ENCODE measurements at places on chromosomes 7 and 10. TPM values are rescaled to one million over a fixed set of nuclear protein-coding genes. Genes with fewer than 3 reads are reported as not detected.

DNA sequence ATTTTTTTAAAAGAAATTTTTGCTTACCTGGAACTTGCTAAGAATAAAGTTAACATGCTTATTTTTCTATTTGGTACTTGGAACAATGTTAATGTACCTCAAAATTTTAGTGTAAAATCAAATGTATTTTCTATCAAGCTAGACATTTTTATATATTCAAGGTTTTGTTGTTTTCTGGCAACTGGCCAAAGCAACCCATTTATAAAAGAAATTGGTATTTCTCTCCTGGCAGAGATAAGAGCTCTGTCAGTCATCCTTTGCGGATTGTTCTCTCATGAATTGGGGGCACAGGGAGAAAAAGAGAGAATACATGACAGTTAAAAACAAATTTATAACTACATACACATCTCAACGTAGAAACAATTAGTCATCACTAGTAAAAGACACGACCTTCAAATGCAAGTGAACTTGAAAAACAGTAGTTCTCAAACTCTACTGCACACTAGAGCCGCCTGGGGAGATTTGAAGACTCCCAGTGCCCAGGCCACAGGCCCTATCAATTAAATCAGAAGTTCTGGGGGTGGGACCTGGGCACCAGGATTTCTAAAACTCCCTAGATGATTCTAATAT is 152.4 kb upstream of the LAMB4 start:
- DNase-seq, result no peak

- no peak for DNase-seq
Measured at GRCh38 chr7:36204929-36205635, 52.0 kb downstream of the EEPD1 start.

DNA sequence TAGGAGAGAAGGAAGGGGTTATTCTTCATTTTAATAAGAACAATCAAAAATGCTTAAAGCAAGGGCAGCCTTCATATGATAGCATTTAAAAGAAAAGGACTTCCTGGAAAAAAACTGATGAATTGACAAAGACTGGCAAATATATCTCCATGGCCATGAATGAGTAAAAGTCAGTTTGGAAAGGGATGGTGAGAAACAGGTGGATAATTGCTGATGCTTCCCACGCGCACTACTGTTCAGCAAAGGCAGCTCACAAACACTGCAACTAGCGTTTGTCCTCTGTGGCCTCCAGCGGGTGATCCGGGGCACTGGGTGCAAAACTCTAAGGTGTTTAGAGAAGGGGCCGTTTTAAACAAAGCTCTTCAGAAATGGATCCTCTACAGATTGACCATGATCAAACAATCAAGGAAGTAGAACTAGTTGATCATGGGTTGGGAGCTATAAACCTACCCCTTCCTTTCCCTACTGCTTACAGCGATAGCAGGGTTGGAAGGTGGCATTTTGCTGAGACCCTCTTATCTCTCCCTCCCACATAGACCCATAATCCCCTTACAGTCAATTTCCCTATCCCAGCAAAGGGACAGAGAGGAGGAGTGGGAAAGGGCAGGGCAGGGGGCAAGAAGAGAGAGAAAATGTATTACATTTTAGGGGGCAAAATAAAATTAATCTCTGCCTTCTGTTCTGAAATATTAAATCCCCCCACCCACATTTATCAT is 53.8 kb downstream of the SMURF1 start:
- DNase-seq, result no peak

DNA sequence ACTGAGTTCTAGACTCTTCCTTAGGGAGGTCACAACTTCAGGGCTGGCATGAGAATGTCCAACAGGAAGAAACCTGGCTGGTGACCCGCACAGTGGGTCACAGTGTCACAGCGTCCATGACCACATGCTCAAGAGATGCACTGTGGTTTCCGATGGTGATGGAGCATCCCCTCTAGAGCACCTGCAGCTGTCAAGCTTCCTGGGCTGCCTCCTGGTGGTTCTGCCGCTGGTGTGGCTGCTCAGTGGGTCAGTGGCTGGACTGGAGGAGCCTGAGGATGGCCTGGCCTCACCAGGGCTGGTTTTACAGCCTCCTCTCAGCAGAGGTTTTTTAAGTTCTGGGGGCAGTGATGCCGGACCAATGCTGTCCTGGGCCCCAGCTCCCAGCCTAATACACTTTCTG is 149.3 kb downstream of the SH3PXD2A start:
- DNase-seq, result no peak

GRCh38 chr7:93715234-93715633 is 140.7 kb upstream of the CALCR start:
- DNase-seq, result no peak

GRCh38 chr7:122750389-122750788 is 47.7 kb upstream of the RNF148 start:
- DNase-seq, result no peak

DNA sequence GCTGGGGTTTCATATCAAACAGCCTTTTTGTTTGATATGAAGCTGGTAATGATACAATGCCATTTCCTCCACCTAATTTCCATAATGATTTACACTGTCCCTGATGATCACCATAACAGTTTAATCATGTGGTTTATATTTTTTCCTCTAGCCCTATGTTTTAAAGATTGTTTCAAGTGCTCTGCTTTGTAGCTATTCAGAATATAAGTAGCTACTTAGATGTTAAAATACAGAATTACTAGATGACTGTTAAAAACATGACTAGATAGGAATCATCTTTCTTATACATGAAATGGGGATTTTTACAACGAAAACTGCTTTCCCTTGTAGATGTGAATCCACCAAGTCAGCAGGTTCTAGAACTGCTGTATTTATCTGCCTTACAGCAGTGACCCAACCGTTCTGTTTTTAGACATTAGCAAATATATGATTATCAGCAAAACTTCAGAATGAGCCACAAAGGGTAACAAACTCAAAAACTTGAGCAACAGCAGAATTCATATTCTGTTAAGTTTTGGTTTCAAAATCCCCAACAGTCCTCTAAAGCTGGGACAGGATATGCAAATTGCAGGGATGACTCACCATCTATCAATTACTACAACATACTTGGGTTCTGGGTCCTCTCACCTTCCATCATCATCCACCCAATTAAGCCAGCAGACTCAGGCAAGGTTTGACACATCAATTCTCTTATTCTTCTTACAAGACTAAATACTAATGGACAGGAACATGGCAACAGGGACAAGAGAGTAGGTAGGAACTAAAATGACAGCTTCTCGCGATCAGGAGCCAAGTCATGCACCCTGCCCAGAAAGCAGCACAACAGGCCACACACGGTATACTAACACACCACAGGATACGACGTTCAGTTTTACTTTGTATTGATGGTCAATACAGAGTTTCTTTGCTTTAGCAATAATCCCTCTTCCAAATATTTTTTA is 83.9 kb downstream of the PIP4K2A start:
- DNase-seq, result no peak

DNA sequence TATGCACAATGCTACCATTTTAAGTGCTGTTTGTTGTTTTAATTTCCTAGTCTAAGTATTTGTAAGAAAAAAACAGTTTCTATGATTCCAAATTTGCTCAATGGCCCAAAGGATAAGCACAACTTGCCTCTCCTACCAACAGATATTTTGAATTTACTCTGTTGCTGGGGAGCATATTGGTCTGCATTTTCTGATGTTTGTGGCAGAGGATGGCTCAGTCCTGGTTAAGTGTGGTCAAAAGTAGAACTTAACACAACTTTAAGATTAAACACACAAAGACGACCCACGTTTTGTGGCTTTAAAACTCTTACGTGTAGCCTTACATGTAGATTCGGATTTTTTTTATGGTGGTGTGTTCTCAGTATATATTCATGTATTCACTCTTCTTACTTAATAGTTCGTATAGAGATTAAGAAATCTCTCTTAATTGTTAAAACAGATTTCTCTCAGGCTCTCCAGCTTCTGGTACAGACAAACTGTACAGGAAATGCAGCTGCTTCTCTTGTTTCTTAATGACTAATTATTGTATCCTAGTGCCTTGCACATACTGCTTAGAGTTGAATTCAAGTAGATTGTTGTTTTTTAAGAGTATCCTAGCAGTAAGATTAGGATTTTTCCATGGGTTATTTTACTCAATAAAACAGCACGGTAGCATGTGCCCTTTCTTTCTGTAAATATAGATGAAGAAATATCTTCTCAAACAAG is 86.2 kb downstream of the GPR85 start:
- DNase-seq, result no peak

GRCh38 chr10:99555371-99555770 is 22.6 kb downstream of the NKX2-3 start:
- no peak for DNase-seq

DNA sequence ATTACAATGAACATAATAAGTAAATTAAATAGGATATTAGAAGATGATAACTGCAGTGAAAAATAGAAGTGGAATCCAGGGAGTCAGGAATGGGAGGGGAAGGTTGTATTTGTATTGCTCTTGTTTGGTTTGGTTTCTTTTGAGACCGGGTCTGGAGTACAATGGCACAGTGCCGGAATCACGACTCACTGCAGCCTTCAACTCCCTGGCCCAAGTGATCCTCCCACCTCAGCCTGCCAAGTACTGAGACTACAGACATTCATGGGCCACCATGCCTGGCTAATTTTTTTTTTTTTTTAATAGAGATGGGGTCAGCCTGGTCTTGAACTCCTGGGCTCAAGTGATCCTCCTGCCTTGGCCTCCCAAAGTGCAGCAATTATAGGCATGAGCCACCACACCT is 59.9 kb upstream of the LRRC4 start:
- DNase-seq, result no peak

- DNase-seq, result no peak
Measured at GRCh38 chr10:95363303-95363912, 72.6 kb upstream of the PDLIM1 start.

GRCh38 chr7:88462799-88463198 is 156.1 kb upstream of the STEAP4 start:
- no peak for DNase-seq

GRCh38 chr10:101120884-101121653 is 10.0 kb upstream of the TLX1 start:
- no peak for DNase-seq

DNA sequence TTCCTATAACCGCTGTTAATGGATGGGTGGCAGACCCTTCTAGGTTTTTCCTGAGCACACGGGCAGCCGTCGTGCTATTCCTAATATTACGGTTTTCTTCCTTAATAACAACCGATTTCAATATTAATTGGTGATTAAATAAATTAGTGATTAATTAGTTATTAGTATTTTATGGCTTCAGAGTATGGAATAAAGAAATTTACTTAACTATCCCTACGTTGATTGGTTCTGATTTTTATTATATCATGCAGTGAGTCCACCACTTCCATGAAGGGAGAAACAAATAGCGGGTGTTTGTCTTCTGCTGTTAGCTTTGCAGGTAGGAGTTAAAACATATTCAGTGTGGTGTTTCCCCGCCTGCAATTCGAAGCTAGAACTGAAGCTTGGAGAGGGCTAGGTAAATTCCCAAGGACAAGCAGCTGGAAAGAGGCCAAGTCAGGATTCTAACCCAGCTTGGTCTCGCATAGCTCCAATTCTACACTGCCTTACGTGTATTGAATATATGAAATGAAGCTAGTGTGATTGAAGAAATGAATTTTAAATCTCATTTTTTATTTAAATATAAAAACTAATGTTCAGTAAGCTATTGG is 928 bp upstream of the CSTF2T start:
- DNase-seq, result peak; percentile 11

- DNase-seq, result no peak
Measured at GRCh38 chr10:114026189-114027040, 17.3 kb upstream of the ADRB1 start.

- no peak for DNase-seq
Measured at GRCh38 chr7:107080099-107080505, 35.6 kb downstream of the PRKAR2B start.

- no peak for DNase-seq
Measured at GRCh38 chr7:108434010-108434409, 22.2 kb downstream of the NRCAM start.

DNA sequence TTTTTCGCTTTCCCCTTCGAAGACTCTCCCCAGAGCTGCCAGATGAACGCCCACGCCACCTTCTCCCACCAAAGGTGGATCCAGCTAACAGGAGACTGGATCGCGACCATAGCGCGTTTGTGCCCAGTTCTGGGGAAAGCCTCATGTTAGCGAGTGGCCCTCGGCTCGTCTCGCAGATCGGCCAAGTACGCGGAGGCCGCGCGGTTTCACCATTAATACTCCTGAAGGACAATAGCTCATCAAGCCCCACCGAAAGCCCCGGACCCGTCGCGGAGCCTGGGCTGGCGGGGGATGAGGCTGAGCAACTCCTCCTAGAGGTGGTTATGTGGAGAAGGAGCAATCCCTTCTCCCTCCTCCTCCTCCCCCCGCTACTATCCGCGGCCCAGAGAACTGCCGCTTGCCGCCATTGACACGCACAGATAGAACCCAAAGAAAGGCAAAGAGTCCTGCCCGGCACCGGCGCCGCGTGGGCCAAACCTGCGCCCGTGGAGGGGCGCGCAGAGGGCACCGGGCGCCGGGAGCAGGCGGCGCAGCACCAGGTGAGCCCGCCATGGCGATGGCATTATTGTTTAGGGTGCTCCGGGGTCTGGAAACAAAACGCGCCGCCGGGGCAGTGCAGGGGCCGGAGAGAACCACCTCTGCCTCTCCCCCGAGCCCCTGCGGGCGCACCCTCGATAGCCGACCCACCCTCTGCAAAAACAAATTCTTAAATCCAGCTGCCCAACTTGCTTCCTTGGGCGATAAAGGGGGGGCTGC is at the start of gene MACROH2A2:
Gene MACROH2A2 (plus strand): TSS at position 385 of the 756 bp plus-strand sequence. CDS start 22,813 bp downstream, outside the sequence.
- DNase-seq, result peak; percentile 22

GRCh38 chr10:17348501-17349349 is 105.7 kb downstream of the ST8SIA6 start:
- no peak for DNase-seq

DNA sequence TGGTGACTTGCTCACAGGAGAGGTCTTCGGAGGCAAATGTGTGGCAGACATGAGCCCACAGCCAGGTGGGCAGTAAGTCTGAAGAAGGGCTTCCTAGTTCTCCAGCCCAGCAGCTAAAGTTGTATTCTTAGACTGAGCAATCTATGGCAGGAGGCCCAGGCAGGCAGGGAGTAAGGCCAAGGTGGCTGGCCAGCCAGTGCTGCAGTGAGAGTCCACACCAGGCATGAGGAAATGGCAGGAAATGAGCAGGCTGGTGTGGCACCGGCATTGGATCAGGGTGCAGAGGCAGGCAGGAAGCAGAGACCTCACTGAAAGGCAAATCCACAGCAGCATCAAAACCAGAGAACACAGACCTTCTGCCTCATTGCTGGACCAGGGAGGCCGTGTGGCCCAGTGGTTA is 84.6 kb upstream of the PDE1C start:
- DNase-seq, result peak; percentile 21

Gene DUSP5
- 2.8 TPM for total RNA-seq

Gene BTBD16
- not detected for total RNA-seq

Gene PHKG1
- total RNA-seq, result 55.6 TPM

Gene HTR7
- total RNA-seq, result 1.2 TPM

Gene NANOS1
- 25.2 TPM for total RNA-seq

Gene TMEM140
- 159 TPM for total RNA-seq

Gene KMT2E
- 37.4 TPM for total RNA-seq

Gene SRRM3
- total RNA-seq, result 1.2 TPM

Gene SSC4D
- total RNA-seq, result 0.20 TPM

All from gastrocnemius medialis (tissue), 4 donors.